ENCODE measurements at places on chromosomes 7 and 10. TPM values are rescaled to one million over a fixed set of nuclear protein-coding genes. Genes with fewer than 3 reads are reported as not detected.

DNA sequence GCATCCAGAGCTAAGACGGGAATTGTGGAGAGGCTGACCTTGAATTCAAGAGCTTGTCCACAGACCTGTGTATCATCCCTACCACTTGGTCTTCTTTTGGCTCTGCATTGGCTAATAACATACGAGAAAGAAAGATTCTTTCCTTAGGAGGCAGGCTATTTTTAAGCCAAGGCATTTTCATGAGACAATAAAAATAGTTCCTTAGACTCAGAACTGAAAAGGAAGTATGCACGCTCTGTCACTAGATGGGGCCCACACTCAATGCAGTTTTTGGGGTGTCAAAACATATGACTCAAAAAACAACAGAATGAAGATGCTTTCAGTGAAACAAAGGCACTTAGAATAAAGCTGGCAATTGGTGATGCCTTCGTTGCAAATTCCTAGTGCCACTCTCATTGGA lies 265.9 kb upstream of the DGKB start:
- H3K27ac ChIP-seq, result no peak overlapping the region
- no peak for DNase-seq
- no peaks in the 10 kb centered on the region for H3K27me3 ChIP-seq
- no peaks in the 10 kb centered on the region for H3K36me3 ChIP-seq
- H3K4me1 ChIP-seq, result no peaks in the 10 kb centered on the region

GRCh38 chr10:11156480-11156879 lies 138.8 kb downstream of the CELF2 start:
- H3K27me3 ChIP-seq, result no peaks in the 10 kb centered on the region
- no peak overlapping the region for H3K4me3 ChIP-seq
- peaks cover 22% of the 10 kb centered on the region for H3K4me1 ChIP-seq
- no peak overlapping the region for H3K27ac ChIP-seq
- DNase-seq, result no peak

GRCh38 chr7:113915956-113916355 lies 2.9 kb downstream of the PPP1R3A start:
- H3K4me3 ChIP-seq, result no peak overlapping the region
- no peak for DNase-seq
- no peaks in the 10 kb centered on the region for H3K36me3 ChIP-seq
- no peak overlapping the region for H3K27ac ChIP-seq
- H3K27me3 ChIP-seq, result no peaks in the 10 kb centered on the region

- H3K27me3 ChIP-seq, result no peaks in the 10 kb centered on the region
- no peaks in the 10 kb centered on the region for H3K36me3 ChIP-seq
- no peak overlapping the region for H3K4me3 ChIP-seq
- no peak for DNase-seq
Measured at GRCh38 chr7:52436278-52436677, 599.2 kb upstream of the POM121L12 start.

GRCh38 chr7:91374321-91374989 lies 110.2 kb downstream of the FZD1 start:
- H3K27me3 ChIP-seq, result no peaks in the 10 kb centered on the region
- H3K36me3 ChIP-seq, result no peaks in the 10 kb centered on the region
- DNase-seq, result no peak
- no peaks in the 10 kb centered on the region for H3K4me1 ChIP-seq
- H3K4me3 ChIP-seq, result no peak overlapping the region
- H3K27ac ChIP-seq, result no peak overlapping the region

DNA sequence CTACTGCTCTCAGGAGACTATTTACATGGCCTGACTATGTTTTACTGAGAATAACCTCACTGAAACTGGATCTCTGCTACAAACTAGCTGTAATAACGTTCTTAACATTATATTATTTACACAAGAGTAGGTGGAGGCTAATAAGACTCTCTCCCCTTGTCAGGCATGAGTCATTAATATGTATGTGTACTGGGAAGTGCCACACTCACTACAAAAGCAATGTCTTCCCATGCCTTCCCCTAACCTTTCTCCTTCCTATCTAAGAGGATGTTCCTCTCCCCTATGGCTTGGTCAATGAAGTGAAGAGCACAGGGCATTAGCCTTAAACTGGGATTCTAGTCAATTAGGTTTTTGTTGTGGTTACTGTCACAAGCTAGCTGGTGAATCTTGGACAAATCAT lies 147.9 kb downstream of the DGKB start:
- DNase-seq, result no peak
- H3K27me3 ChIP-seq, result no peaks in the 10 kb centered on the region
- no peaks in the 10 kb centered on the region for H3K4me1 ChIP-seq
- H3K36me3 ChIP-seq, result no peaks in the 10 kb centered on the region
- H3K4me3 ChIP-seq, result no peak overlapping the region
- no peak overlapping the region for H3K27ac ChIP-seq

DNA sequence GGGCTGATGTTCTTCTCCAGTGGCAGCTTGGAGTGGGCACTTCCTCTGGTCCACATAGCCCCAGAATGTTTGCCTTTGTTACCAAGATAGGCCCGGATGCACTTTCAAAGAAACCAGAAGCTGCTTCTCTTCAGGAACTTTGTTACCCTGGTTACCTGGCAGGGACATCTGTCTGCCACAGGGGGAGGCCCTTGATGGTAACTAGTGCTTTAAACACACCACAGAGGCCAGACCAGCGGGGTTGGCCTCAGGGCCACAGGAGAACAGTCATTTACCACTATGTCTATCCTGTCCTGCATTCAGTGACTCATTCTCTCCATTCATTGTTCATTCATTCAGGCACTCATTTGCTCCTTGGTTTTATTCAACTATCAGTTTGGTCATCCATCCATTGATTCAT lies 11.9 kb upstream of the PLEKHA1 start:
- H3K36me3 ChIP-seq, result no peaks in the 10 kb centered on the region
- no peaks in the 10 kb centered on the region for H3K27me3 ChIP-seq
- no peak for DNase-seq
- H3K4me1 ChIP-seq, result no peaks in the 10 kb centered on the region
- H3K4me3 ChIP-seq, result no peak overlapping the region
- no peak overlapping the region for H3K27ac ChIP-seq

DNA sequence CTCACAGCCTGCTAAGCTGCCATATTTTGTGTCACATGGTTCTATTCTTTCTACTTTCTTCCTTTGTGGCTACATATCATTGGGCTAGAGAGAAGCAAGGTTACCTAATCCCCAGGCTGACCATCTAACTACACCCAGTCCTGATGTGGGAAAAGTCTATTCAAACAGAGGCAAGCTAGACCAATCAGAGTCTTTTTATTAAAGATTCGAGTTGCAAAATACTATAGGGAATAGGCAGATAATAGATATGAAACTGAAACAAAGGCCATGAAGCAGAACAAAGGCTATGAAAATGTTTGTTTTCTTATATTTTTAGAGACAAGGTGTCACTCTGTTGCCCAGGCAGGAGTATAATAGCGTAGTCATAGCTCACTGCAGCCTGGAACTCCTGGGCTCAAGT lies 36.7 kb downstream of the MTERF1 start:
- H3K4me3 ChIP-seq, result no peak overlapping the region
- no peaks in the 10 kb centered on the region for H3K27me3 ChIP-seq
- no peak for DNase-seq
- H3K4me1 ChIP-seq, result no peaks in the 10 kb centered on the region

DNA sequence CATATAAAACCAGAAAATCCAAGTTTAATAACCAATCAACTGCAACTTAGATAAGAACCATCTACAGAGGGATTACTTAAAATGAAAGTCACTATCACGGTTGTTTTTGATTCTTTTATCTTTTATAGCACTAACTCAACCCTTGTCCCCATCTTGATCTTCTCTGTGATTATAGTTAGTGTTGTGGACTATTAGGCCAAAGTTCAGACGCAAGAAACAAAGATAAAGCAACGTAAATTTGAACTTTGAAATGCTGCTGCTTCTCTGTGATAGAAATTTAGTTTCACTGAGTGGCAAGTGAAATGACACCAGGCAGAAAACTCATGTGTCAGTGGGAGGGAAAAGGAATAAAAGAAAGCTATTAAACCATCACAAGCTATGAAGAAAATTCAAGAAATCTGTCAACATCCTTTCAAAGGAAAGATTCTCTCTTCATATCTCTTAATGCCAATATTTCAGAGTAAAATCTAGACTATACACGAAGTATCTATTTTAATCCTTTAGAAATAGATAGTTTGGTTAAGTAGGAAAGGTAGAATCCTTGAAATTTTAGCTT lies 71.8 kb upstream of the MALRD1 start:
- DNase-seq, result no peak
- no peaks in the 10 kb centered on the region for H3K4me1 ChIP-seq
- H3K27me3 ChIP-seq, result no peaks in the 10 kb centered on the region

DNA sequence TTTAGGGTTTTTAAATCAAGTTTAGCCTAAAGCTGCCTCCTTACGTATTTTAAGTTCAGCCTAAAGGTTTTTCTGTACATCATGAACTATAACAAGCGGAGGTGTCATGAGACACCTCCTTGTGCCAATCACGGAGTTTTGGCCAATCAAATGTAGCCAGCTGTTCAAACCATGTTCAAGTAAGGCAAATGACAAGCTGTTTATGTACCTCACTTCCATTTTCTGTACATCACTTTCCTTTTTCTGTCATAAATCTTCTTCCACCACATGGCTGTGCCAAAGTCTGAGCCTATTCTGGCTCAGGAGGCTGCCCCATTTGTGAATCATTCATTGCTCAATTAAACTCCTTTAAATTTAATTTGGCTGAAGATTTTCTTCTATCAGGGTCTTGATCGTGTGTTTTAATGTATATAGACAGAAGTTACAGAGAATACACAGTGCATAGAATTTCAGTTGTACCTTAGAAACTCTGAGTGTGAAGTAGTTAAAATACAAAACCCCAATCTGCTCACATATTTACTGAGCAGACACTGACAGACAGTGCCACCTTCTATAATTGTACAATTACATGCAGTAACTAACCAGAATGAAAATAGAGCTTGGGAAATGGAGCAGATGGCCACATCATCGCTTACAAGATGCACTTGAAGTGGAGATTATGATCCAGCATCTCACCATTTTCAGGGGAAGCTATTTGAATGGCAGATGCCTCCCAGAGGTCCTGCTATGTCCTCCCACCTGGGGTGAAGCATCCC lies 76.9 kb upstream of the LANCL2 start:
- H3K27ac ChIP-seq, result no peak overlapping the region
- no peaks in the 10 kb centered on the region for H3K36me3 ChIP-seq
- H3K4me1 ChIP-seq, result no peaks in the 10 kb centered on the region
- no peak for DNase-seq
- H3K4me3 ChIP-seq, result no peak overlapping the region

GRCh38 chr7:6709808-6710207 lies 3.1 kb upstream of the ZNF12 start:
- no peak for DNase-seq
- no peaks in the 10 kb centered on the region for H3K27me3 ChIP-seq
- no peak overlapping the region for H3K27ac ChIP-seq
- H3K4me3 ChIP-seq, result no peak overlapping the region

GRCh38 chr10:77160679-77161078 lies 476.9 kb downstream of the KCNMA1 start:
- H3K4me1 ChIP-seq, result no peaks in the 10 kb centered on the region
- no peaks in the 10 kb centered on the region for H3K36me3 ChIP-seq
- H3K27ac ChIP-seq, result no peak overlapping the region
- no peaks in the 10 kb centered on the region for H3K27me3 ChIP-seq
- DNase-seq, result no peak

DNA sequence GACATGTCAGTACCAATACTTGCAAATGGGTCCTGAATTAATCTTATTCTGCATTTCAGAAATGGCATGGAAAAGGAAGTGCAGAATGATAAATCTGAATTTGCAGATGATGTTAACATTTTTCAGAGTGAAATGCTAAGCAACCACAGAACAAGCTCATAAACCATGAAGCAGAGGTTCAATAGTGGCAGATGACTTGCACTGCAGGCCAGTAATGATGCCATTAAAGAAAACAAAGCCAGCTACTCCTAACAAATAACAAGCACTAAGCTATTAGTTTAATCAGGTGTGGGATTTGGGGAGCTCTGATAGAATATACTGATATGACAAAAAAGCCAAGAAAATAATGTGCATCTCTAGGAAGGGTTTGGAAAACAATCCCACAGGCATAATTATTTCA lies 85.4 kb downstream of the FAM13C start:
- DNase-seq, result no peak
- H3K27me3 ChIP-seq, result no peaks in the 10 kb centered on the region
- no peak overlapping the region for H3K4me3 ChIP-seq
- H3K27ac ChIP-seq, result no peak overlapping the region

DNA sequence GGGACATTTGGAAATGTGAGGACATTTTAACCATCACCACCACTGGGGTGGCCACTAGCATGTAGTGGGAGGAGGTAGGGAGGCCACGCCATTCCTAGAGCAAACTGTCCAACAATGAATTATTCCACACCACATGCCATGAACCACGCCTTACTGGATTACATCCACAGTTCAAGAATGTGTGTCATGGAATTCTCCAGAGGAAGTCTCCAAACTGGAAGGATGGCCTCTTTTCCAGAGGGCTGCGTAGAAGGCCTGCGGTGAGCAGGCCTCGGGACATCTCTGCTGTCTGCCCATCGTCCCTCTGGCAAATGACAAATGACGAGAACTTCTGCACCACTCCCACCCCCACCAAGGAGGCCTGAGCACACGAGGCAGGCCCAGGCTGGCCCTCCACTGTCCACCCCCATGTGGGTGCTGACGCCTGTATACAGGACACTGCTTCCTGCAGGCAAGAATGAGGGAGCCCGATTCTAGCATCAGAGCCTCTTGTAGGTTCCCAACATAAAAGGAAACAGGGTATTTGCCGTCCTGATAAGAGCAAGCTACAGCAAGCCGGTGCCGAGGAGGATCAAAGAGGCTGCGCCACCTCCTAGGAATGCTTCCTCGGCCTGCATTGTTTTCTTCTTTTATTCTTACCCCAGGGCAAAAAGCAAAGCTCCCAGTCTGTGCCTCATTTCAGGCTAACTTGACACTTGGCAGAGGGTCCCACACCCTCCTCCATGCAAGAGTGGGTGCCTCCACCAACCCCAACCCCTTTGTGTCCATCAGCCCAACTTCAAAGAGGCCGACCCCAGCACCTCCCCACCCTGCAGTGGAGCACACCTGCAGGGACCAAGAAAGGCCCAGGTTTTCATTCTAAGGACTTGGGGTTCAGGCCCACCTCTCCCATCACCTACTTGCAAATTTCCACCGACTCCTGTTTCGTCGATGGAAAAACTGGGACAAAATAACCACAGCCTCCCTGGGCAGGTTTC lies 23.9 kb downstream of the TNS3 start:
- no peak overlapping the region for H3K4me3 ChIP-seq
- no peaks in the 10 kb centered on the region for H3K36me3 ChIP-seq
- DNase-seq, result no peak
- no peaks in the 10 kb centered on the region for H3K27me3 ChIP-seq
- H3K4me1 ChIP-seq, result peaks cover 21% of the 10 kb centered on the region

GRCh38 chr7:17520941-17521340 lies 222.5 kb downstream of the AHR start:
- H3K4me3 ChIP-seq, result no peak overlapping the region
- DNase-seq, result no peak
- H3K27ac ChIP-seq, result peak overlapping the region; percentile 2
- no peaks in the 10 kb centered on the region for H3K27me3 ChIP-seq

The FUOM gene
- 31.0 TPM for total RNA-seq

The CCDC172 gene
- not detected for total RNA-seq

The FAM237B gene
- not detected for total RNA-seq

The TEX47 gene
- total RNA-seq, result not detected

The GHRHR gene
- not detected for total RNA-seq

Measured in lower lobe of right lung (tissue), 2 donors.